ENCODE measurements at places on chromosomes 13 and 19.

DNA sequence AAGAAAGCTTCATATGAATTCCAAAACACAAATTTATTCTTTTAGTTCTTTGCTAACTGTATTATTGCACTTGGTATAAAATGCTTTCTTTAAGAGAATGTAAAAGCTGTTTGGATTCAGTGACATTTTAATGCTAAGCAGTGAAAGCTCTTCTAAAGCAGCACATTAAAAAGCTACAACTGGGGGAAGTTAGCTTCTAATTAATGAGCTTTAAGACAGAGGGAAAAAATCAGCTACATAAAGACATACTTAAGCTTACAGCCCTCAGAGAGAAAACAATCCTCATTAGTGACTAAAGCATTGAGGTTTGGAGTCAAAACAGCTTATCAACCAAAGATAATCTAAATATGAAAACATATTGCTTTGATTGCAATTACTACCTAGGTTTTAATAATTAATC lies 1222.2 kb upstream of the SPRY2 start:
- no peak for DNase-seq

GRCh38 chr13:34654647-34655046 lies 287.4 kb upstream of the NBEA start:
- DNase-seq, result no peak

DNA sequence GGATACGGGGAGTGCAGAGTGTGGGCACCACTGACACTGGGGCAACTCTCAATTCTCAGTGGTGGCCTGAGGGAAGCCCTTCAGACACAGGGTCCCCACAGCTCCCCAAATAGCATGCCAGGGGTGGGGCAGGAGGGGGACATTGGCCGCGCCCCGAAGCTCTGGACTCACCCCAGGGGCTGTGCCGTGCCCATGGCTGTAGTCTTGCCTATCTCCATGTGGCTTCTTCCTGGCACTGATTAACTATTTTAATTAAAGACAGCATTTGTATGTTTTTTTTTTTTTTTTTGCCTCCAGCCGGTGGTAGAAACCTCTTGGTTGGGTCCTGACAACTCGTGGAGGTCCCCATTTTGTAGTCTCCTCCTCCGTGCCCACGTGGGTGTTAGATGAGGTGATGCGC lies 23.3 kb downstream of the GATAD2A start:
- DNase-seq, result no peak

- DNase-seq, result no peak
Measured at GRCh38 chr13:59356607-59357006, 807.1 kb downstream of the DIAPH3 start.

DNA sequence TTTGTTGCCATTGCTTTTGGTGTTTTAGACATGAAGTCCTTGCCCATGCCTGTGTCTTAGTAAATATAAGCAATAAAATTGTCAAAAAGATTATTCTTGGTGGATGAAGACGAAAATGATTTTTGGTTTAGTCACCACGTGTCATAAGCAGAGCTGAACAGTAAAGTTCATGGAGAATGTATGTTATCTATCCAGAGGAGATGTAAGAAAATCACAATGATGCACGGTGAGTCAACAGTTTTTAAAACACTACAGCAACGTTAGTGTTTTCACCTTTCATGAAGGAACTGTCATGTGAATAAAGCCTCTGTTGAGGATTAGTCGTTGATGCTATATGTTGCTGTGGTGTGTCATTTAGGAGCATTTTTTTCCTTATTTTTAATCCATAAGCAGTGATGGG lies 137.6 kb downstream of the GPC6 start:
- no peak for DNase-seq
